Upper lobe of left lung (tissue), 6 donors: ENCODE measurements at places on chromosomes 3 and 15. TPM values are rescaled to one million over a fixed set of nuclear protein-coding genes. Genes with fewer than 3 reads are reported as not detected.

The SUMF1 gene
- total RNA-seq: 34.5 TPM

The C3orf22 gene
- not detected for total RNA-seq

The GOLGA6D gene
- total RNA-seq: 0.07 TPM

DNA sequence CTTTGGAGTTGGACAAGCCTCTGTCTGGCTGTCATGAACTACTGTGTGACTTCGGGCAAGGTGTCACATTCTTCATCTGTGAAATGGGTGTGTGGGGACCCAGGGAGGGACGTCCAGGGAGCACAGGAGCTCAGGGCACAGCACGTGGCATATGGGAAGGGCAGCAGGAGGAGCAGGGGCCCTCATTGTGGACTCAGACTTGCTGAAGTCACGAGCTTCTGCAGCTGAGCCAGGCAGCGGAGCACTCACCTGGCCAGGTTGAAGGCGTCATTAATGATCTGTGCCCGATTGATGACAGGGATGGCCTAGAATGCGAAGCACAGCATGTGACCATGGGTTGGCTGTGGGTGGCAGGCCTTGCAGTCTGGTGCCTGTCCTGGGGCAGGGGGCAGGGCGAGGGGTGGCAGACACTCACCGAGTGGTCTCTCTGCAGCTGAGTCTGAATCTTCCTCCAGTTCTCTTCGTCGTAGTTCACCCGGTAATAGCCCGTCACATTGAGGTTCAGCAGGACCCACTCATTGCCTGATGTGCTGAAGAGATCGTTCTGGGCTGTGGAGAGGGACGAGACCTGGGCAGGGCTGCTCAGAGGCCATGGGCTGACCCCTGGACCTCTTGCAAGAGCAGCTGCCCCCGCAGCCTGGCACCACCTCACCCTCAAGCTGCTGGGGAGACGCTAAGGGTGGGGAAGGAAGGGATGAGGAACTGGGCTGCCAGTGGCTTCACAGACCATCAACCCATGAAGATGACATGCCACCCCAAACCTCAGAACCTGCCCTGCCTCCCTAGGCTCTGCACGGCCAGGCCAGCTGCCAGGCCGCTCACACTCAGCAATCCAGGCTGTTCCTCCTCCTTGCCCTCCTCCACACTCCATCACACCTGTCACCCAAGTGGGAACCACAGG, 15.4 kb downstream of the ANPEP start:
- H3K36me3 ChIP-seq: no peaks in the 10 kb centered on the region
- H3K27ac ChIP-seq: no peak overlapping the region
- DNase-seq: peak; percentile 52
- H3K4me1 ChIP-seq: peaks cover 6% of the 10 kb centered on the region
- H3K27me3 ChIP-seq: no peaks in the 10 kb centered on the region
- no peak overlapping the region for H3K4me3 ChIP-seq

DNA sequence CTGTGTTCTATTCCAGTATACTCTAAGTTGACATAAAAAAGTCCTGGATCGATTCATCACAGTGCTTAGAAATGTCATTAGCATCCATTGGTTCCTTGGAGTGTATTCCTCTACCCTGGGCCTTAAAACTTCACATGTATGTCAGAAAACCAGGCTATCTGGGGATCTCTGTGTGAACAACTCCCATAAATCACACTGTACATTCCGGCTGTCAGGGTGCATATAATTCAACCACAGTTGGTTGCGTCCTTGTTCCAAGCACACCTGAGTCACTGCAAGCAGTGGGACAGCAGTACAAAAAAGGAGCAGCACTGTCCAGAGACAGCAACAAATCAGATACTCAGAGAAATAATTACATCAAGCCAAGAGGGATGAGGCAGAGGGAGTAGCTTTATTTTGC, 52.4 kb downstream of the PDZRN3 start:
- no peaks in the 10 kb centered on the region for H3K36me3 ChIP-seq
- DNase-seq: no peak
- no peaks in the 10 kb centered on the region for H3K27me3 ChIP-seq

DNA sequence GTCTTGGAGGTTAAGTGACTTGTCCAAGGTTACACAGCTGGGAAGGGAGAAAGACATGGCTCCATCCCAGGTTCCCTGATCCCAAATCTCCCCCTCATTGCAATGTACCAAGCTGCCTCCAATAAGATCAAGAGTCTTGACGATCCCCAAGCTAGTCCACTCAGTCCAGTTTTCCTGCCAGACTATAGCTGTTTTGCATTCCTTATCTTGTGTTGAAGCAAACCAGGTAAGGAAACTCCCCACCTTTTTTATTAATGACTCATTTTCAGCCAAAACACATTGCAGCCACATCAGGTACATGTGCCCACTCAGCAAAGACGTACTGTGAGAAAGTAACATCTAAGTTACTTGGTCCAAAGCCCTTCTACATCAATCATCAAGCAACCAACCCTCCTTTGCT, 41.9 kb downstream of the LIPC start:
- H3K27me3 ChIP-seq: no peaks in the 10 kb centered on the region
- DNase-seq: no peak
- H3K4me3 ChIP-seq: no peak overlapping the region
- peak overlapping the region; percentile 42 for H3K27ac ChIP-seq

GRCh38 chr15:95041297-95041696, 809.9 kb downstream of the MCTP2 start:
- H3K4me1 ChIP-seq: no peaks in the 10 kb centered on the region
- no peak for DNase-seq
- no peak overlapping the region for H3K4me3 ChIP-seq
- H3K36me3 ChIP-seq: no peaks in the 10 kb centered on the region

DNA sequence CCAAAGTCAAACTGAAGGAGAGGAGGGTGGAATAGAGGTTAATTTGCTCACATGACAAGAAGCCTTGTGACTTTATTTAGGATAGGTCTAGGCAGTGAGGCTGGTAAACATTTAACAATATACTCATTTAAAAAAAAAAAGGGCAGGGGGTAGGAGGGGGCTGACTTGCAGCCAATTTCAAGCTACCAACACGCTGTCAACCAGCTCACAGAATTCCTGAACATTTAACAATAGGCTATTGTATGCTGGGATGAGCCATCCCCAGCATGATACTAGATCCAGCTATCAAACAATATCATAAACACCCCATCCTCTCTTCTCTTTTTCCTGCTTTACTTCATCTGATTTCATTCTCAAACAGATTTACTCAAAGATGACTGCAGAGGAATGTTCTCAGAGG, 1096.3 kb upstream of the CFAP20DC start:
- no peaks in the 10 kb centered on the region for H3K4me1 ChIP-seq
- DNase-seq: no peak
- H3K27ac ChIP-seq: no peak overlapping the region
